Thyroid gland (tissue), 4 donors: ENCODE measurements at places on chromosomes 11 and 22. TPM values are rescaled to one million over a fixed set of nuclear protein-coding genes. Genes with fewer than 3 reads are reported as not detected.

The OMP gene
- not detected for total RNA-seq

The MISFA gene
- total RNA-seq: not detected

The WT1 gene
- 0.33 TPM for total RNA-seq

The GAB4 gene
- total RNA-seq: not detected

The SLC5A12 gene
- not detected for total RNA-seq

The ZNF215 gene
- 1.9 TPM for total RNA-seq

The POU2AF2 gene
- not detected for total RNA-seq

The OR56B4 gene
- total RNA-seq: not detected

DNA sequence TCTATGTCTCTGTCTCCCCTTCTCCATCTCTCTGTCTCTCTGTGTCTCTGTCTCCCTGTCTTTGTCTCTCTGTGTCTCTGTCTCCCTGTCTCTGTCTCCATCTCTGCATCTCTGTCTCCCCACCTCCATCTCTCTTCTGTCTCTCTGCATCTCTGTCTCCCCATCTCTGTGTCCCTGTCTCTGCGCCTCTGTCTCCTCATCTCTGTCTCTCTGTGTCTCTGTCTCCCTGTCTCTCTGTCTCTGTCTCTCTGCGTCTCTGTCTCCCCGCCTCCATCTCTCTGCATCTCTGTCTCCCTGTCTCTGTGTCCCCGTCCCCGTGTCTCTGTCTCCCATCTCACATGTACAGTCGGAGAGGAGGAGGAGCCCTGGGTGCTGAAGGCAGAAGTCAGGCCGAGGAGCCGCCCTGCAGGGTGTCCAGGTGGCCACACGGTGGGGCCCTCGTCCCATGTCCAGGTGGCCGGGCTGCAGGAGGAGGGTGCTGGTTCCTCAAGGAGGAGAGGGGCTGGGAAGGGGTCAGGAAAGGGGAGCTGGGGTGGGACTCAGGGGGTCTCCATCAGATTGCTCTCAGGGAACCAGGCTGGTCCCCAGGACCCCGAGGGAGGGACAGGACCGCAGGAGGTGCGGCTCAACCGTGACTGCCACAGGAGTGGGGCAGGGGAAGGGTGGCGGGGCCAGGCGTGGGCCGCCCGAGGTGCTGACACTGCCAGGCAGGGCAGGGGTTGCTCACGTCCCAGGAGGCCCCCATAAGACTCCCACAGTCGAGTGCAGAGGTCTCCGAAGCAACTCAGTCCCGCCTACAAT lies 25.6 kb upstream of the TH start:
- H3K4me3 ChIP-seq: no peak overlapping the region
- peak; percentile 81 for DNase-seq
- H3K36me3 ChIP-seq: no peaks in the 10 kb centered on the region
- peaks cover 6% of the 10 kb centered on the region for H3K4me1 ChIP-seq
- no peak overlapping the region for H3K27ac ChIP-seq

GRCh38 chr11:123754101-123754568 lies at the start of gene OR6X1:
TSS of gene OR6X1 (minus strand) at chr11:123754518. CDS start at chr11:123754518, 0 bp downstream.
- no peaks in the 10 kb centered on the region for H3K27me3 ChIP-seq
- H3K36me3 ChIP-seq: no peaks in the 10 kb centered on the region
- no peaks in the 10 kb centered on the region for H3K4me1 ChIP-seq
- no peak within 1 kb of the TSS for H3K27ac ChIP-seq
- no peak within 1 kb of the TSS for H3K4me3 ChIP-seq

GRCh38 chr22:41782316-41782715 lies 18.2 kb upstream of the CCDC134 start:
- DNase-seq: no peak
- no peaks in the 10 kb centered on the region for H3K27me3 ChIP-seq
- no peak overlapping the region for H3K4me3 ChIP-seq
- H3K36me3 ChIP-seq: no peaks in the 10 kb centered on the region
- H3K27ac ChIP-seq: no peak overlapping the region

DNA sequence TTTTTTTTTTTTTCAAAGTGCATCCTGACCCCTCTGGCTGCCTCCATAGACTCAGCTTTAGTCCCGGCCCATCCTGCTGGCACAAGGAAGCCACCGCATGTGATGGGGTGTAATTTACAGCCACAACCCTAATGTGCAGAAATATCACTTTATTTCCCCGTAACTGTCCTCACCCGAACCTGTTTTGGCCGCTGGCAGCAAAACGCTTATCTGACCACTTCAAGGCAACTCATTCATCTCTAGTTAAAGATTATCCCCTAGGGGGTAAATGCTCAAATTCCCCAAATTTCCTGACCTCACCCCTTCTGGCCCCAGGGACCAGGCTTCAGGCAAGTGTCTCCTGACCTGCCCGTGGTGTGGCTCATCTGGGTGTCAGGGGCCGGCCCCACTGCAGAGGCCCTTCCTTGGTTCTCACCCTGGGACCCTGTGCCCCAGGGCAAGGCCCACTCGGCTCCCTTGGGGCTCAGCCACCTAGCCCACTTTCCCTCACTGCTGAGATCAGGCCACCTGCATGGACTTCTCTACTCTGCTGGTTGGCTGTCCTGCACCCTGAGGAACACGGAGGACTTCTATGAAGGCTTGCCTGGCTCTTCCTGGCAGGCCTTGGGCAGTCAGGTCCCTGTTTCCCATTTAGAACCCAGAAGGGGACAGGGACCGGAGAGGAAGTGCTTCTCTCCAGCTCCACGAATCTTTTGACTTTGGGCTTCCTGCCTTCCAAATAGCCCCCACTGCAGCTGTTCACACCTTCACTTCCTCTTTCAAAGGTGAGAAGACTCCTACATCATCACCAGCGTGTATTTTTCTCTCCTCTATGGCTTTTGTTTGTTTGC lies 53.3 kb downstream of the WNT11 start:
- no peaks in the 10 kb centered on the region for H3K36me3 ChIP-seq
- H3K27ac ChIP-seq: no peak overlapping the region
- no peaks in the 10 kb centered on the region for H3K27me3 ChIP-seq

DNA sequence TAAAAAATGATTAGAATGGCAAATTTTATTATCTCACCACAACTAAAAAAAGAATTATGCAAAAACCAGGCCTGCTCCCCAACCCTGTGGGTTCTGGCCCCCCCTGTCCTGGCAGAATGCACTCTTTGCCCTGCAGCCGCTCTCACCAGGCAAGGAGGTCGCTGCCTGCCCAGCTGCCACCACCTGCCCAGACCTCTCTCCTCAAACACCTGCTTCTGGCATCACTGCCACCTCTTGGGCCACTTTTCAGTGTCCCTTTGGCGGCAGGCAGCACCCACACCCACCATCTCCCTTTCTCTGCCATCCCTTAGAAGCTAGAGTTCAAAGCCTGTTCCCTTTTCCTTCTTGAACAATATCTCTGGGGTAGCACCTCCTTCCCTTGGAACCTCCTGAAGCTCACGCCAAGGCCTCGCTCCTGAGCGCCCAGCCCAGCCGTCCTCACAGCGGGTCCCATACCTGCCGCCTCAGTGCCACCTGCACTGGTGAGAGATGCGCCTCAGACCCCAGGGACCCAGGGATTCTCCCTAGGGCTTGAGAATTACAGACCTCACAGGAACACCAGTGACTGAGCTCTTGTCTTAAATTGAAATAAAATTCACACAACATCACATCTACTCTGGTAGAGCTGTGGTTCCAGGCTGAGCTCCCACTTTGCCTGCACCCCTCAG lies 44.6 kb downstream of the SGSM3 start:
- peaks cover 40% of the 10 kb centered on the region for H3K4me1 ChIP-seq
- no peak overlapping the region for H3K4me3 ChIP-seq
- H3K36me3 ChIP-seq: peaks cover 28% of the 10 kb centered on the region
- DNase-seq: no peak
- H3K27me3 ChIP-seq: no peaks in the 10 kb centered on the region

- no peaks in the 10 kb centered on the region for H3K4me1 ChIP-seq
- H3K36me3 ChIP-seq: no peaks in the 10 kb centered on the region
- DNase-seq: no peak
- H3K27ac ChIP-seq: no peak overlapping the region
- no peak overlapping the region for H3K4me3 ChIP-seq
- no peaks in the 10 kb centered on the region for H3K27me3 ChIP-seq
Measured at GRCh38 chr11:38060920-38061319, 1462.9 kb upstream of the RAG2 start.

- no peaks in the 10 kb centered on the region for H3K27me3 ChIP-seq
- no peaks in the 10 kb centered on the region for H3K36me3 ChIP-seq
- no peak overlapping the region for H3K4me3 ChIP-seq
- H3K4me1 ChIP-seq: peaks cover 17% of the 10 kb centered on the region
- H3K27ac ChIP-seq: peak overlapping the region; percentile 69
- DNase-seq: no peak
Measured at GRCh38 chr22:46774253-46774979, 12.0 kb downstream of the TBC1D22A start.

- H3K4me3 ChIP-seq: no peak overlapping the region
- H3K27me3 ChIP-seq: no peaks in the 10 kb centered on the region
- DNase-seq: no peak
Measured at GRCh38 chr22:37148742-37149665, 712 bp downstream of the IL2RB start.

DNA sequence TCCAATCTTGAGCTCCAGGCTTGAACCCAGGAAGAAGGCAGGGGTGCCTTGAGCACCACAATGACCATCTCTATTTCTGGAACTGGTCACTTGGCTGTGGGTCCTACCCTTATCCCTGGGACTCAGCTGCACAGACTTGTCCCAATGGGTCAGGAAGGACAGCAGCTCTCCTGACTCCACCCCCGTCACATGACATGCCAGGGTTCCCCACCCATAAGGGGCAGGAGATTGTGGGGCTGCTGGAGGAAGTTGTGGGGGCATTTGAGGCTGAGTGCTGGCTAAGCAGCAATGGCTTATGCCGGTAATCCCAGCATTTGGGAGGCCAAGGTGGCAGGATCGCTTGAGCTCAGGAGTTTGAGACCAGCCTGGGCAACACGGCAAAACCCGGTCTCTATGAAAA lies 56.2 kb downstream of the NFAM1 start:
- no peak for DNase-seq
- H3K4me3 ChIP-seq: no peak overlapping the region
- no peaks in the 10 kb centered on the region for H3K36me3 ChIP-seq
- H3K4me1 ChIP-seq: peaks cover 22% of the 10 kb centered on the region
- no peak overlapping the region for H3K27ac ChIP-seq

DNA sequence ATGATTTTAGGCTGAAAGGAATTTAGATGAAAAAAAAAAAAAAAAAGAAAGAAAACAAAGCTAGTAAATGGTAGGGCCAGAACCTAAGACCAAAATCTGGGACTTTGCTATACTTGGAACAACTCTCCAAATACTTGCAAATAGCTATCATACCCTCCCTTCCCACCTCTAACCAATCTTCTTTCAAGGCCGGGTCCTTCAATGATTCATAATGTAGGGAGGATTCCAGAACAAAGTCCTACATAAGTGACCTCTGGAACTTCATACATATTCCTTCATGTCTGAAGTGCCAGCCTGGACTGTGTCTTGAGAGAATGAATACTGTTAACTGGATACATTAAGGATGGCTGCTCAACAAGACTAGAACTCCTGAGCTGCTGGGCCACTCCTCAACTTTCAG lies 9.9 kb downstream of the STK33 start:
- H3K4me3 ChIP-seq: no peak overlapping the region
- H3K36me3 ChIP-seq: no peaks in the 10 kb centered on the region
- no peak for DNase-seq
- peak overlapping the region; percentile 57 for H3K27ac ChIP-seq
- peaks cover 6% of the 10 kb centered on the region for H3K4me1 ChIP-seq

- H3K4me1 ChIP-seq: peaks cover 3% of the 10 kb centered on the region
- H3K4me3 ChIP-seq: no peak overlapping the region
- no peak overlapping the region for H3K27ac ChIP-seq
- H3K27me3 ChIP-seq: no peaks in the 10 kb centered on the region
- no peak for DNase-seq
Measured at GRCh38 chr11:27013781-27014361, 20.0 kb downstream of the FIBIN start.

DNA sequence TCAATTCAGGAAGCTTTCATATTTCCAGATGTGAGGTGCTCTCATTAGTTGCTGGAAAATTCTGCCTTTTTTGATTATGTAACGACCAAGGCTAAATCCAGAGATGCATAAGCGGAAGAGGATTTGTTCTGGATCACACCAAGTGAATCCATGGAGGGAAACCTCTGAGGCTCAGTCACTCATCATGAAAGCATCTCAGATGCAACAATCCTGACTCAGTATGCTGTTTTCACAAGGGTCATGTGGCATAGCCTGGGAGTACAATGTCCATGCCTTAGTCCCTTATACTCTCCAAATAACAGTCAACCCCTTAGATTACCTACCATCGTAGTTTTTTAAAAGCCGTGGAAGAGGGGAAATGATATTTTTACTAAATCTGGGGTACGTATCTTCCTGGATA lies 445.6 kb downstream of the NTM start:
- no peaks in the 10 kb centered on the region for H3K27me3 ChIP-seq
- DNase-seq: no peak
- no peak overlapping the region for H3K4me3 ChIP-seq
- no peaks in the 10 kb centered on the region for H3K4me1 ChIP-seq

DNA sequence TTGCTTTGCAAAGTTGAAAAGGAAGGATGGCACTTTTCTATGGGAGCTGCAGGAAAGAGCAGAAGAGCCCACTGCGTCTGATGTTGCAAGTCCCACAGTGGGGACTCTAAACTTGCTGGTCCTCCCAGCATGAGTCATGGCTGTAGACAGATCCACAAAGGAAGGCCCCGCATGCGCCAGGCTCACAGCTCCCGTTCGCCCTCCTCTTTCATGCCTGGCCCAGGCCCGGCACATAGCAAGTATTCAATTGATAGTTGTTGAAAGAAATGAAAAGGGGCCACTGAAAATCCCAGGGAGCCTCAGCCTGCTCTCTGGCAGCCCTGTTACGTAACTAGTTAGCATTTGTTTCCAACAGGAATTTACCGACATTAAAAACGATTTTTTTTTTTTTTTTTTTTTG lies 18.9 kb downstream of the AP1B1 start:
- peaks cover 5% of the 10 kb centered on the region for H3K36me3 ChIP-seq
- peaks cover 10% of the 10 kb centered on the region for H3K4me1 ChIP-seq
- no peak overlapping the region for H3K4me3 ChIP-seq
- no peaks in the 10 kb centered on the region for H3K27me3 ChIP-seq
- H3K27ac ChIP-seq: peak overlapping the region; percentile 39

DNA sequence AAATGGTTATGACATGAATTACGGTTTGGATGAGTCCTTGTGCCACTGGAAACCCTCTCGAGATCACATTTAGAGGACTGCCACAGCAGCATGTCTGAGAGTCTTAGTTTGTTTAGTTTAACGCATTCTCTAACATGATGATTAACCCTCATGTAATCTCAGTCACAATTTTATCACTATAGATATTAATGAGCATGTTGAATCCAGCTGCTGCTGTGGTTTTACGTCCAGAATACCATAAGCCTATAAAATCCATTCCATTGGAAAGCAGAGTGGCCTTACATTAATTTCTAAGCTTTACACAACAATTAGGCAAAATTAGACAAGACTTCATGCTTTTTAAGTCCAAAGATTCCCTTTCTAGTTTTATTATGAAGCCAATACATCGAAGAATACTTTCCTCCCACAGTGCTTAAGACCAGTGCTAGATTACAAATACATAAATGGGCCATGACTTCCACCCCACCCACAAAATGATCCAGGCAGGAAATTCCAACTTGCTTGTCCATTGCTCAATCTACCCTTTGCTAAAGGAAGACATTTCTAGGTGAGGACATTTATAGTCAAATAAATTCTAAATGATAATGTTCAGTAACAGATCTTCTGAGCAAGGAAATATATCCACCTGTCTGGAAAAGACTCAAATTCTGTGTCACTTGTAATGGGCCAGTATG lies 3.5 kb upstream of the ELMOD1 start:
- H3K27ac ChIP-seq: no peak overlapping the region
- H3K4me3 ChIP-seq: no peak overlapping the region
- H3K4me1 ChIP-seq: peaks cover 17% of the 10 kb centered on the region
